ENCODE measurements at places on chromosomes 2 and 18.

DNA sequence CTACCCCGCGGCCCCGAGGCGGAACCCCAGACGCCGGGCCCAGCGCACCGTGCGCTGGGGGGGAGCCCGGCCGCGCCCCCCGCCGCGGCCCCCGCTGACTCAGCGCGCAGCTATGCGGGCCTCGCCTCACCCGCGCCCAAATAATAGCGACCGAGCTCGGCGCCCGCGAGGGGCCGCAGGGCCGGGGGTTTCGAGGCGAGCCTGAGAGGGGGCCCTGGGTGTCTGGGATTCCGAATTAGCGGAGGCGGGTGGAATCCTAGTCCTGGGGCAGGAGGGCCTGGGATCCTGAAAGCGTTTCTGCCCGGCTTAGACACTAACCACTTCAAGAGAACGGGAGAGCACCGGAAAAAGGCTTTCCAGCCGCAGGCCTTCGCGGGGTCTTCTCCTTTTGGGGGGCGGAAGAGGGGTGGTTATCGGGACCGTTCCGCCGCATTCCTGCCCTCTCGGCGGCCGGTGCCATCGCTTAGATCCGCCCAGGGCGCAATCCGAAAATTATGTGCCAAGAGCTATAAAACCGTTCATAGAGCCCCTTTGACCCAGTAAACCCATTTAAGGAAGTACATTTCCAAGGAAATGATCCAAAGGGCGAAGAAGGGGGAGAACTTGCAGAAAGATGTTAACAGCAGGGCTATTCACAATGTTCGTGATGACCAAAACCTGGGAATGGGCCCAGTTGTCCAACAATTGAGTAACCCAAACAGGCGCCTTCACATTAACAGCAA is 681 bp upstream of the ROCK2 start:
- H3K27ac ChIP-seq: peak overlapping the region; percentile 42
- H3K4me1 ChIP-seq: peaks cover 16% of the 10 kb centered on the region
- peak overlapping the region; percentile 64 for H3K4me3 ChIP-seq
- H3K36me3 ChIP-seq: no peaks in the 10 kb centered on the region
- H3K27me3 ChIP-seq: no peaks in the 10 kb centered on the region

- H3K27ac ChIP-seq: no peak overlapping the region
- no peak for DNase-seq
- H3K27me3 ChIP-seq: no peaks in the 10 kb centered on the region
- H3K4me3 ChIP-seq: no peak overlapping the region
Observed at GRCh38 chr2:76447294-76447693, 736.6 kb upstream of the GCFC2 start.

DNA sequence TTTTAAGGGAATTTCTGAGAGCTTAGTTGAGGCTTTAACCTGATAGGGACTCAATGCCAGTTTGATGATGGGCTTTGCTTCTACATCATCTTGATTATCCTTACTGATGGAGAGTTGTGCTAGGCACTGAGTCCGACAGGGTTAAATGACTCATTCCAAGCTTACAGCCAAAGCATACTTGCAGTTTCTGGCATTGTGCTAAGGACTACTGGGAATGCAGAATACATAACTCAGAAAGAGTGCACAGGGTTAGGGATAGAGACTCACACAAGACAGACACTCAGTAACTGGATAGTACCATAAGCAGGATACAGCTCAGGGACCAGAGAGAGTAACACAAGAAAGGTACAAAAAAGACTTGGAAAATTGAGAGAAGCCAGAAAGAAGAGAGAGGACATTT is 94.1 kb upstream of the SLC14A2 start:
- DNase-seq: no peak
- no peaks in the 10 kb centered on the region for H3K27me3 ChIP-seq

GRCh38 chr18:58856881-58857280 is 7.8 kb upstream of the ZNF532 start:
- no peak for DNase-seq
- no peak overlapping the region for H3K4me3 ChIP-seq
- no peak overlapping the region for H3K27ac ChIP-seq
- no peaks in the 10 kb centered on the region for H3K4me1 ChIP-seq

GRCh38 chr2:191933307-191934105 is 86.6 kb upstream of the CAVIN2 start:
- H3K4me1 ChIP-seq: no peaks in the 10 kb centered on the region
- H3K36me3 ChIP-seq: no peaks in the 10 kb centered on the region
- DNase-seq: no peak
- H3K4me3 ChIP-seq: no peak overlapping the region
- no peak overlapping the region for H3K27ac ChIP-seq
